NCI-H2081 treated with DMSO at 0.1 percent for 48 hours (cell line): ENCODE measurements at places on chromosomes 13 and 19.

DNA sequence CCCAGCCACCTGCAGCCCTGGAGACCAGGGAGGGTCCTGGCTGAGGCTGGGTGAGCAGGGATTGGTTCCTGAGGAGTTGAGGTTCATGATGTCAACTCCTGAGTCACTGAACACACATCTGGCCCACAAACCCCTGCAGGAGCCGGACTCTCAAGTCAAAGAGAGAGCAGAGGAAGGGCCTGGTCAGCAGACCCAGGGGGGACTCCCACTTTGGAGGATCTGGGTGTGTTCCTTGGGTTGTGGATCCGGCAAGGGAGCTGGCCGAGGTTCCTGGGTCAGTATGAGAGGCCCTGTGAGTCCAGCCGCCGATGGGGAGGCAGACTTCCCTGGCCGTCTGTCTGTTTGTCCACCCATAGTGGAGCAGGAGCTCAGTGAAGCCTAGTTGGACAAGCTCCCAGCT is 4.0 kb downstream of the SLC7A10 start:
- no peak for DNase-seq

- no peak for DNase-seq
Observed at GRCh38 chr19:18978616-18979015, 37.6 kb upstream of the HOMER3 start.

- no peak for DNase-seq
Observed at GRCh38 chr13:111161601-111162600, 46.8 kb downstream of the ARHGEF7 start.

GRCh38 chr19:22605275-22606211 is 28.6 kb upstream of the ZNF492 start:
- no peak for DNase-seq

- no peak for DNase-seq
Observed at GRCh38 chr13:28056970-28057712, 43.2 kb downstream of the FLT3 start.

- no peak for DNase-seq
Observed at GRCh38 chr13:44796597-44797490, 192.4 kb downstream of the NUFIP1 start.

GRCh38 chr13:105538346-105538745 is 997.1 kb downstream of the EFNB2 start:
- DNase-seq: no peak

- DNase-seq: no peak
Observed at GRCh38 chr19:45231891-45232290, 13.3 kb downstream of the EXOC3L2 start.

DNA sequence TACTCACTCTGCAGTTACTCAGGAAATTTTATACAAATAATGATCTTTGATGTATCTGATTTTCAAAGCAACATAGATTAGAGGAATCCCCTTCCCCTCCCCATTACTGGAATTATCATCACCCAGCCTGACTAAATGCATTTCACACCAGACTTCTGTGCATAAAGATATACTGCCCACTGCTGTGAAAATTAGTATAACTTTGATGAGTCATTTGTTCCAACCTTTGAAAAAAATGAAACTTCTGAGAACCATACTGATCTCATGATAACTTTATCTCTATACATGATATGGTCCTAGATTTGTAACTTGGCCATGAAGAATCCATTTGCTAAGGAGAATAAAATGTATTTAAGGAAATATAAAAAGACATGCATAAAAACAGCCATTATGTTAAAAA is 63.9 kb downstream of the GPC6 start:
- DNase-seq: no peak

GRCh38 chr19:3792114-3792513 is 5.9 kb upstream of the MATK start:
- DNase-seq: no peak

DNA sequence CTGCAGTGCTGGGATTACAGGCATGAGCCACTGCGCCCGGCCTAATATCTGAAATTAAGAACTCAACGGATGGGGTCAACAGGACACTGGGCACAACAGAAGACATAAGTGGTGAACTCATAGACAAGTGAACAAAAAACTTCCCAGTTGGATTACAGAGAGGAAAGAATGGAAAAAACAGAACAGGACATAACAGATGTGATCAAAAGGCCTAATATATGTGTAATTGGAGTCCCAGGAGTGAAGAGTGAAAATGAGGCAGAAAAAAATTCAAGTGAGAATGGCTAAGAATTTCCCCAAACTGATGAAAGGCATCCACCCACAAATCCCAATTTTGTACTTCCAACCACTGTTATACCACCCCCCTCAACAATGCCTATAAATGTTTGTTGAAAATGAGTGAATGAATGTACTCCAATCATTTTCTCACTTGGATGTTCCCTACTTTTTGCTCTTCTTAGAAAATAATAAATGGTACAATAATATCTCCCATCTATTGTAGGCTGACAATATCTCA is 18.3 kb upstream of the ANGPTL8 start:
- no peak for DNase-seq

DNA sequence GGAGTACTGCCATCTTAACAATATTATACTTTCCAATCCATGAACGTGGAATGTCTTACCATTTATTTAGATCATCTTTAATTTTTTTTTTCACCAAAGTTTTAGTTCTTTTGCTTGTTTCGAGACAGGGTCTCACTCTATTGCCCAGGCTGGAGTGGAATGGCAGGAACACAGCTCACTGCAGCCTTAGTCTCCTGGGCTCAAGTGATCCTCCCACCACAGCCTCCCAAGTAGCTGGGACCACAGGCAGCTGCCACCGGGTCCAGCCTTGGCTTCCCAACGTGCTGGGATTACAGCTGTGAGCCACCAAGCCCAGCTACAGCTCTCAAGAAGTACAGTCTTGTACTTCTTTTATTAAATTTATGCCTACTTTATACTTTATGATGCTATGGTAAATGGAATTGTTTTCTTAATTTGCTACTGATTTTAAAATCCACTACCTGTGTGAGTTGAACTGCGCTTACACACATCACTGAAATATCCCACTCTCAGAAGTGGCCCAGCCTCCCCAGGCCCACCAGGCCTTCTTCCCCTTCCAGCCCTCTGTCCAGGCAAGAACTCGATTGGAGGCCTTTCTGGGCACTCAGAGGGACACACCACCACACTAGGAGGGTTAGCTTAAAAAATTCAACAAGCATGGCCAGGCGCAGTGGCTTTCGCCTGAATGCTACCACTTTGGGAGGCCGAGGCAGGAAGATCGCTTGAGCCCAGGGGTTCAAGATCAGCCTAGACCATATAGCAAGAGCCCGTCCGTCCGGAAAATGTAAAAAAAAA is 1.0 kb upstream of the PGLS start:
- no peak for DNase-seq

DNA sequence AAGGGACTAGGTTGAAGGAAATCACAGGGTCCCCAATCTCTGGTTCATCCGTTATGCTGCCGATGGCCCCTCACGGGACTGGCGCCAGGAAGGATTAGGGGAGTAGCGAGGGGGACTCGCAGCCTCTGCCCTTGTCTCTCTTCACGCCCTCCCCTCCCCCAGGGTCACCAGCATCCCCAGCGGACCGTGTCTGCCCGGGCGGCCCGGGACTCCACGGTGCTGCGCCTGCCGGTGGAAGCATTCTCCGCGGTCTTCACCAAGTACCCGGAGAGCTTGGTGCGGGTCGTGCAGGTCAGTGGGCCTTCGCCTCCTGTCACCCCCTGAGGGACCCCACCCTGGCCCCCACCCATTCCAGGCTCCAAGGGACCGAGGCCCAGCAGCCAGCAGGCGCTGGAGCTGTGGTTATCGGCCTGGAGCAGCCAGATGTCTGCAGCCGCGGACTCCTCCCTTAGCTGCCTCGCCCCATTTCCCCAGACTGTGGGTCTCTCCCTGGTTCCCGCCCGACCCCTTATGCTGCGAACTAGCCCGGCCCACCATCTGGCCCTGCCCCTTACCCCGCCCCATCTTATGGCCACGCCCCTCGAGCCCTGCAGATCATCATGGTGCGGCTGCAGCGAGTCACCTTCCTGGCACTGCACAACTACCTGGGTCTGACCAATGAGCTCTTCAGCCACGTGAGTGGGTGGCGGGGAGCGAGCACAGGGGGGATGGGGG is 5.4 kb downstream of the PNPLA6 start:
- no peak for DNase-seq

DNA sequence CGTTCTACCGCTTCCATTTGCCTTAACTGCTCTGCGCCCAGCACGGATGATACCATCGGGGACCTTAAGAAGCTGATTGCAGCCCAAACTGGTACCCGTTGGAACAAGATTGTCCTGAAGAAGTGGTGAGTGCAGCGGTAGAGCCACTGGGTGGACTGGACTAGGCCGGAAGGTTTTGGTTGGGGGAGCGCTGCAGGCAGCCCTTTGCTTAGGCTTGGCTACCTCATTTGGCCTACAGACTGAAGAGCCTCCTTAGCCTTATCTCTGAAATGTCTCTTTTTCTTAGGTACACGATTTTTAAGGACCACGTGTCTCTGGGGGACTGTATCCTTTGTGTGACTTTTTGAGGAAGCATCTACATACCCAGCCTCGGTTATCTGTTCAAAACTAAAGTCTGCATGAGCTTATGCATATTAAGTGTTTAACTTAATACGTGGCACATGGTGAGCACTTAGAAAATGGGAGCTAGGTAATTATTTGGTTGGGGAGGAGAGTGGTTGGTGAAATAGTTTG is 889 bp downstream of the UBL5 start:
- no peak for DNase-seq

DNA sequence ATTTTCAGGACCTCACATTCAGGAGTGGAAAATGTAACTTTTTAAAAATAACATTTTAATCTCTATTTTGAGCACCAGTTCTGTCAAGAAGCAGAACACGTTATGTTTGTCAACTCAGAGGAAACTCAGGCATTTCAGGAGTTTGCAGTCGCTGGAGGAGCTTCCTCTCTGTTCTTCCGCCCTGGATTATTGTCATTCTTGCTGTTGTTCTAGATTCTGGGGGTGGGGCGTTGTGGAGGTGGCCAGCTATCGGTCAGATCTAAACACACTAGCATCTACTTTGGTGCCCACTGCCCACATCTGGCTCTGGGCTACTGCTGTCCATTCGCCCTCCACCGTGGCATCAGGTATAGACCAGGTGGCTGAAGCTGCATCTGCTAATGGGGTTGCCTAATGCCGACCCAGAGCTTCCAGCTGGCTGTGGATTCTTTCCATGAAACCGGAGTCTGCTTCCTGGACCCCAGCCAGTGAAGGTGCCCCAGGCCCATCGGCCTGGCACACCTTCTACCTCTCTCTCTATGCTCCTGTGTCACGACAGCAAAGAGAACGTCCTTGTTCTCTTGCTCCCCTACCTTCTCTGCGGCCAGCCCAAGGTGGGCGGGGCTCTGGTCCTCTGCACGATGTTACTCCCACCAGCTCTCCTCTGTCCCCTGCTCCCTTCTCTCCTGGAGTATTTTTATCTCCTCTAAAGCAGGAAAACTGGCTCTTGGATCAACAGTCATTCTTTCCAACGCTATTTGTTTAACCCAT is 36.7 kb upstream of the DGKH start:
- DNase-seq: no peak

- no peak for DNase-seq
Observed at GRCh38 chr13:51644654-51645053, 60.4 kb downstream of the WDFY2 start.

DNA sequence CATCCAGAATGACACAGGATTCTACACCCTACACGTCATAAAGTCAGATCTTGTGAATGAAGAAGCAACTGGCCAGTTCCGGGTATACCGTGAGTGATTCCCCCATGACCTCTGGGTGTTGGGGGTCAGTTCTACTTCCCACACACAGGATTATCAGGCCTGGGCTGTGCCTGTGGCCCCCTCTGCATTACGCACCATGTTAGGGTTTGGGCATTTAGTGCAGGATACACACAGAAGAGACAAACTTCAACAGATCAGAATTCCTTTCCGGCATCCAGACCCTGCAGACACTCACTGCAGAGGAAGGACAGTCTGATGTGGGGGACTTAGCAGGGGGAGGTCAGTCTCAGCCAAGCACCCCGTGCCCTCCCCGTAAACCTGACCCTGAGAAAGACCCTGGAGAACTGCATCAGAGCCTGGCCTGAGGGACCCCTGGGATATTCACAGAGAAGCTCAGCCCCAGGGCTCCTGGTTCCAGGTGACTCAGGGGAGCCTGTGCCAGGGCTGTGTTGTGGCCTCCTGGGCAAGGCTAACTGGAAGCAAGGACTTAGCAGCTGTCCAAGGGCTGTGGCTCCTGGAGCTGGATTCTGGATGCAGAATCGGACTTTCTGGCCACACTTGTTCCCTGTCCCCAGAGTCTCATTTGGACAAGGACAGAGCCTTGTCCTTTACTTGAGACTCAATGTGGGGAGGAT is 1.7 kb downstream of the CEACAM5 start:
- DNase-seq: no peak

- no peak for DNase-seq
Observed at GRCh38 chr13:75961911-75962310, 325.8 kb downstream of the LMO7 start.

DNA sequence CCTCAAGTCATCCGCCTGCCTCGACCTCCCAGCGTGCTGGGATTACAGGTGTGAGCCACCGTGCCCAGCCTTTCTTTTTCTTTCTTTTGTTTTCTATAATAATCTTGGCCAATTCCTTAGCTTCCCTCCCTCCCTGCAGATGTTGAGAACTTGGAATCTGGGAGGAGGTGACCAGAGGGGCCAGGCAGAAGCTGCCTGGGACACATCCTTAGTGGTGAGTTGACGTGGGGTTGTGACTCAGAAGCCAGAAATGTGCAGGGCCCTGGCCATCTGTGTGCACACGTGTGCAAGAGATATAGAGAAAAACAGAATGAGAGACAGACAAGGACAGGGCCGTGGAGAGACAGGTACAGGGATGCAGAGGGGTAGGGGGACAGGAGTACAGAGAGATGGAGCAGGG is 154.3 kb downstream of the SIPA1L3 start:
- no peak for DNase-seq

DNA sequence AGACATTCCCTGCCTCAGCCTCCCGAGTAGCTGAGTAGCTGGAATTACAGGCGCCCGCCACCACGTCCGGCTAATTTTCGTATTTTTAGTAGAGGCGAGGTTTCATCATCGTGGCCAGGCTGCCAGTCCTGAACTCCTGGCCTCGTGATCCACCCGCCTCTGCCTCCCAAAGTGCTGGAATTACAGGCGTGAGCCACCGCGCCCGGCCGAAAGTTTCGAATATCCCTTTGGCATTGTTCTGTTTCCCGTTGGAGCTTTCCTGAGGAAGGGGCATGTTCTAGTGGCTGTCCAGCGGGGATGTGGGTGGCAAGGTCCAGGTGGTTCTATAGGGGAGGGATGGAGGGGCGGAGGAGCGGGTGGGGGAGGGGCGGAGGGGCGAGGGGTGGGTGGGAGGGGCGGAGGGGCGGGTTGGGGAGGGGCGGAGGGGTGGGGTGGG is 2.1 kb upstream of the BSG start:
- no peak for DNase-seq

DNA sequence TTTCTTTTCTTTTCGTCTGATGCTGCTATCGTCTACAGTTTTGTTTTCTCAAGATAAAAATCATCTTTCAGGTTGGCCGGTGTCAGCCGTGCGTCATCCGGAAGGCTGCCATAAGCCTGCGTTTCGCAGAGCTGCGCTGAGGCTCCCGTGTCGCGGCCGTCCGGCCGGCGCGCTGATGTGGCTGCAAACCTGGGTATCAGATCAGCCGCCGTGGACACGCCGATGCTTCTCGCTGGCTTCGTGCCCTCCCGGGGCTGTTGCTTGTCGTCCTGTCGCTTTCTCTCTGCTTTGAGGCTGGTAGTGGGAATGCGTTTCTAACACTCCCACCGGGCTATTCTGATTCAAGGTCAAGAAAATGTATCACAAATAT is 45.9 kb upstream of the TFDP1 start:
- DNase-seq: no peak
